ENCODE measurements at places on chromosomes 3 and 15.

DNA sequence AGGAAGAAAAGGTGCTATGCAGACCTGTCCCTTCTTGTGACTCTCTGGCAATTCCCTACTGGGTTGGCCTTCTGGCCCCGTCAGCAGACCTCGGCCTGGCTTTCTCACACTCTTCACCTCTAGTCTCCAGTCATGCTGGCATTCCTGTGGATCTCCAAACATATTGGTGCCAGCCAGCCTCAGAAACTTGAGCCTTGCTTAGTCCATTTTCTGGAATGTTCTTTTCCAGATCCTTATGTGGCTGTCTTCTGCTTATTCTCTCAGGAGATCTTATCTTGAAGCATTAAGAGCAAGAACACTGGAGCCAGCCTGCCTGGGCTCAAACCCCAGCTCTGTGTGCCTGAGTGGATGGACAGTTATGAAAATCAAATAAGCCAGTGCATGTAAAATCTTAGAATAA lies 88.2 kb upstream of the NTRK3 start:
- DNase-seq, result no peak

- DNase-seq, result peak; percentile 98
Observed at GRCh38 chr3:46395210-46395661, 11.6 kb downstream of the CCR5AS start.

DNA sequence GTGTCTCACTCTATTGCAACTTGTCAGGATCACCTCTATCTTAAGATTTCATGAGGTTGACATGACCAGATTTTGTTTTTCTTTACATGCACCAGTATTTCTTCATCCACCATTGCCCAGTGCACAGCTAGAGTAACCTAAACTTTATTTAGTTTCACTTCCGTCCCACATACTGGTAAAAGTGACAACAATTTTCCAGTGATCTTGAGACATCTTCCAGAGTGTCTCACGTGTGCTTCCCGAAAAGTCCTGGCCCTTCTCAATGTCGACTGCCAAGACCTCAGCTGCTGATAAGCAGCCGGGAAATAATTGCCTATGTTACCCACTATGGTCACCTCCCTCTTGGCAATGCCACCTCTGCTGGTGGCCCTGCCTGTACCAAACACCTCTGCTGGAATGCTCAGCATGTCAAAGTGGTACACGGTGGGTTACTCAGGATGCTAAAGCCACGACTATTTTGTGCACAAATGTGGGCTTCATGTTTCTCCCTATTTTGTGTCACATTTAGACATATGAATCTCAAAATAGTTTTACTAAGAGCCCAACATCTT lies 379.7 kb upstream of the TGFBR2 start:
- peak; percentile 89 for DNase-seq

- DNase-seq, result no peak
Observed at GRCh38 chr15:95464509-95464908, 866.0 kb upstream of the NR2F2 start.

- DNase-seq, result no peak
Observed at GRCh38 chr3:66453651-66454463, 47.0 kb downstream of the LRIG1 start.

DNA sequence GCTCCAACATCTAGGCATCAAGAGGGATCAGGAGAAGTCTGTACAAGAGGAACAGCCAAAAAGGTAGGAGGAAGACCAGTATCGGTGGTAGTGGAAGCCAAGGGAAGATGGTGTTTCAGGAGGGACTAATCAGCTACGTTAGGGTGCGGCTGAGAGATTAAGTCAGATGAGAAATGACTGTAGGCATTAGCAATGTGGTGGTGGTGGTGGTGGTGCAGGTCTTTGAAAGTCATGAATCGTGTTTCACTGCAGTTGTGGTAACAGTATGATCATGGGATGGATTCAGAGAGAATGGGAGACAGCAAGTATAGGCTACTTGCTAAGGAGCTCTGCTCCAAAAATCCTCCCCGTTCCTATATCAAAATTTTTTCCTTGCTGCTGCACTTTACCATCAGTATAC lies 35.5 kb downstream of the ASTE1 start:
- DNase-seq, result no peak

DNA sequence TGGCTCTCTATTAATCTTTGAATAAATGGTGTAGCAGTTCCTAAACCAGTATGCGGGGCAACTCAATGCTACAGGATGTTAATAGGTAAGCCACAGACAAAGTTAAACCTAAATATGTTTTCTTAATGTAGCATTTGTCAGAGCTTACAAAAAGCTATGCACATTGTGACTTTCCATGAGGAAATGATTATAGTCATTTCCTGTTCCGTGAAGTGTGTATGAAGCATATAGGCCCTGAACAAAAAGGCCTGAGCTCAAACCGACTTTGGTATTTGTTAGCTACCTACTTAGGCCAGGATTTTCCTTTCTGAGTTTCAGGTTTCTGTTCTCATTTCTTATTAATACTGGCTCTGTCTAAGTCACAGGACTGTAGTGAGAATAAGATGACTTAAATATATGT lies 14.2 kb downstream of the ZNF80 start:
- no peak for DNase-seq

GRCh38 chr3:61848885-61849284 lies 287.5 kb downstream of the PTPRG start:
- no peak for DNase-seq

GRCh38 chr3:164897342-164897741 lies 181.0 kb downstream of the SI start:
- DNase-seq, result no peak

GRCh38 chr3:99410789-99411311 lies 227.5 kb upstream of the COL8A1 start:
- no peak for DNase-seq

DNA sequence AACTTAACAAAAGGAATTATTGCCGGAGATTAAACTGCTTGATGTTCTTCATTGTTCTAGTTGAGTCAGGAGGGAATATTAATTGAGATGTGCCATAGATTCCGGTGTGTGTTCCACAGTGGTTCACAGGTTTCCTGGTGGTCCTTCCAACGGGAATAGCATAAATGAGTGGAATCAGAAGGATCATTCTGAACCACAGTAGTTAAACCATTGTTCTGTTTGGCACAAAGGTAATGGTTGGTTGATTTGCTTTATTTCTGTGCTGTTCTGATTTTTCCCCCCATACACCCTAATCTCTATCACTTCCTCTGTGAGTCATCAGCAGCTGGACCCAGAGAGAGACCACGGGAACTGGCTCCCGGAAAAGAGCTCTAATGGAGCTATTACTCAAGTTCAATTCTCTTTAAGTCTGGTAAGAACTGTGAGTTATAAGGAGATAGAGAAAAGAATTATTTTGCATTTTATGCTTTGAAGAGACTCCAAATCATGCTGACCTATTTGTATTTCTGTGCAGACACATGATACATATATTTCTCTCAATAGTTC lies 627.2 kb downstream of the ZIC1 start:
- DNase-seq, result no peak

DNA sequence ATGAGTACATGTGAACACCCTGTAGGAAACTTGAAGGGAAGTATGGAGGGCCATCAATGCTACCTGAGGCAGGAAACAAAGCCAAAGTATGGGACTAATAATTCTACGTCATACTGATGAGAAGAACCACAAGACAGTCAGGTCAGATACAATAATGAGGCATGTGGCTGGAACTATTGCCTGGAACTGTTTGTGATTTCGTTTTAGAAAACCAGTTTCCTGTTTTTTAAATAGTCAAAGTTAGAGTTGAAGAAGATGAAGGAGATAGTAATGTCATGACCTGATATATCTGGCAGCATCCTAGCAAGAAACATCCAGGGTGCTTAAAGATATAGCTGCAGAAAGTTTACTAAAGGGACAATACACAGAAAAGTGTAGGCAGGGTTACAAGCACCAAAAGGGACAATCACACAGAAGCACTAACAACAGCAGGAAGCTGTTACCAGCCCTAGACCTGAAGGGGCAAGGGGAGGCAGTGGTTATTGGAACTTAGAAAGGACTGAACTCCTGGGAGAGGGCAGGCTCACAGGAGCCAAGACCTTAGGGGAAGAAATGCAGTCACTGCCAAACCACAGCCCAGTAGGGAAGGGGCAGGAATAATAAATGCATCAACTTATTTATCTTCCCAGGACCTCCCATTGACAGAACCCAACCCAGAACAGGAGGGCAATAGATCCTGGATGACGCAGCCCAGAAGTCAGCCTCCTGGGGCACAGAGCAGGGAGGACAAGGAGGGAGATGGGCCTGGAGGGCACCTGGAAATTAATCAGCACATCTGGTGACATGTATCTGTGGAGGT lies 302.1 kb upstream of the STT3B start:
- DNase-seq, result no peak

GRCh38 chr3:149120051-149120972 lies 9.1 kb upstream of the HPS3 start:
- DNase-seq, result peak; percentile 77

GRCh38 chr15:87354661-87355410 lies 901.7 kb downstream of the NTRK3 start:
- no peak for DNase-seq

GRCh38 chr15:78943692-78944091 lies 1.2 kb downstream of the CTSH start:
- no peak for DNase-seq

- DNase-seq, result no peak
Observed at GRCh38 chr3:112038863-112039262, 4.3 kb downstream of the TMPRSS7 start.

GRCh38 chr3:134354612-134355251 lies 19.5 kb downstream of the AMOTL2 start:
- no peak for DNase-seq

DNA sequence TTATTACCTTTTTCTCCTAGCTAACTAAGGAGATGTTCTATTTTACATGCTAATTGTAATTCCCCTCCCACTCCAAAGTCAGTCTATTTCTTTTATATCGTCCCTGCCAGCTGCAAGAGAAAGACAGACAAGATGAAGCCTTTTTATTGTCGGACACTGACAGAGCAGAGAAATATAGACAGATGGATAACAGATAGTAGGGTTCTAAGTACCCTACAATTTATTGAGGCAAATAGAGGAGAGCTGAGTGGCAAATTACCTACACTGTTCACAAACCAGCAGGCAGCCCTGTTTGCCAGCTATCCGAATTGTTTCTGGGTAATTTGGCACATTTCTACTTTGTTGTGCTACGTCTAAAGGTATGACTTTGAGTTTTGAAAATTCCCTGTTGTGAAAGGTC lies 392.3 kb upstream of the ZNF717 start:
- no peak for DNase-seq

GRCh38 chr15:93485438-93486327 lies 396.7 kb upstream of the RGMA start:
- no peak for DNase-seq

DNA sequence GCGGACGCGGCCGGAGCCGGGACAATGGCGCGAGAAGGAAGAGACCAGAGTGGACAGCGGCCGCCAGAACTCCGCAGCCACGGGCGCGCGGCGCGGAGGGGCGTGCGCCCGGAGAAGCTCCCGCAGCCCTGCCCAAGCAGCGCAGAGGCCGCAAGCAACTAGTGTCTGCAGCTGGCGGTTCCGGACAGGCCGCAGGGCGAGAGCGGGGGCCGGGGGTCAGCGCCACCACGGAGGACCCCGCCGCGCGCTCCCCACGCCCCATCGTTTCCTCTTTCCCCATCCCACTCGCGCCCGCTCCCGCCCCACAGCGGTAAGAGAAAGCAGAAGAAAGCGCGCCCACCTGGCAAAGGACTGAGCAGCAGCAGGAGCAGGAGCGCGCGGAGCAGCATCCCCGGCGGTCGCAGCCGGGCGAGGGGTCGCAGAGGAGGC lies 440 bp downstream of the PRTG start:
- no peak for DNase-seq

DNA sequence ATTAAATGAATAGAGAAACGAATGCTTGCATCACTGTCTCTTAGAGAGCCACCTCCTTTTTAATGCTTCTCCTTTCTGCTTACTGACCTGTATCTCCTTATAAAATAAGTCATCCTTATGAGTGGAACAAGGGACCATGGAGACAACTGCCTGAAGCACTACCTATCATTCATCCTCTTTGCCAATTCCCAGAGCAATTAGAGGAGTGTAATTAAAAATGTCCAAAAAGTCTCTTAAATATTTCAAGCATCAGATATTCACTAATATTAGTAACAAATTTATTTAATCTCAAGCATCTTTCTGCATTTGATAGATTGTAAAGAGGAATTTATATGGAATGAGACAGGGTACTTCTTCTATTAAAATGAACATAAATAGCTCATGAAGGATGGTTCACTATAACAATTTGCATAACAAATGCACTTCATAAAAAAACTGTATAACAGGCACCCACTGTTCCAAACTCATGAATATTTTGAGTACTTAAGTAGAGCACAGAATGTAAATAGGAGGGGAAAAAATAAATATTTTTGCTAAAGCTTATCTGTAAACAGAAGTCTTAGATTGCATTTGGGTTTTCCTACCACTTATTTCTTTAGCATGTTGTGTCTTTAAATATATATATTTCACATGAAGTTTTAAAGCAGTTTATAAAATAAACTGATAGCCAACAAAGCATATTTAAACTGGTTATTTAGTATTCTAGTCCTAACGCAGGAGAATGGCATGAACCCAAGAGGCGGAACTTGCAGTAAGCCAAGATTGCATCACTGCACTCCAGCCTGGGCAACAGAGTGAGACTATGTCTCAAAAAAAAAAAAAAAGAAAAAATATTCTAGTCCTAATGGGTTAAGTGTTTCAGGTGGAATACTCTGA lies 269.3 kb downstream of the TBL1XR1 start:
- no peak for DNase-seq

GRCh38 chr3:157238457-157238856 lies 78.5 kb upstream of the CCNL1 start:
- DNase-seq, result no peak

- DNase-seq, result no peak
Observed at GRCh38 chr3:122476532-122476931, 38.2 kb downstream of the KPNA1 start.

DNA sequence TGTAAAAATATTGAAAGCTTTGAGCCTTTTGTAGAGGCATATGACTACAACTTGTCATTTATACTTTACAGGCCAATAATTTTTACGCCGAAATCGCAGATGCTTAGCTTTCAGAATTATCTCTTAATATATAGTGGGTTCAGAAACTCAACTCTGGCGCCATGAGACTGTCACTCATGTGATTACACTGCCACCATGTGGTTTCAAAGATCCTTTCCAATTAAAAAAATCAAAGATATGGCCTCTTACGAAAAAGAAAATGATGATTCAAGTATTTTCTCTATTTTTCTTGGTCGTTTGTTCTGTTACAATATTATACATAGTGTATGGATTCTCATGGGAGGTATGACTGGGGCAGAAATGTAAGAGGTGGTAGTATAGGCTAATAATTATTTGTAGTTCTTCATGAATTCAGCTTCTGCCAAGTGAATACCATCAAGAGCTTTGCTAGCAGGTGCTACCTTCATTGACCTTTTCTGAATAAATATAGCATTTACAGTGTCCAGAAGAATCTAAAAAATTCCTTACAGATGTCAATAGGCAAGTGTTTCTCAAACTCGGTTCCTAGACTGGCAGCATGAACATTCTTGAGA lies 751.7 kb upstream of the GOLIM4 start:
- peak; percentile 30 for DNase-seq

- no peak for DNase-seq
Observed at GRCh38 chr3:65641045-65641444, 397.7 kb downstream of the MAGI1 start.

- no peak for DNase-seq
Observed at GRCh38 chr15:56538901-56539545, 74.1 kb upstream of the MNS1 start.
